ENCODE measurements at places on chromosomes 4 and X.

DNA sequence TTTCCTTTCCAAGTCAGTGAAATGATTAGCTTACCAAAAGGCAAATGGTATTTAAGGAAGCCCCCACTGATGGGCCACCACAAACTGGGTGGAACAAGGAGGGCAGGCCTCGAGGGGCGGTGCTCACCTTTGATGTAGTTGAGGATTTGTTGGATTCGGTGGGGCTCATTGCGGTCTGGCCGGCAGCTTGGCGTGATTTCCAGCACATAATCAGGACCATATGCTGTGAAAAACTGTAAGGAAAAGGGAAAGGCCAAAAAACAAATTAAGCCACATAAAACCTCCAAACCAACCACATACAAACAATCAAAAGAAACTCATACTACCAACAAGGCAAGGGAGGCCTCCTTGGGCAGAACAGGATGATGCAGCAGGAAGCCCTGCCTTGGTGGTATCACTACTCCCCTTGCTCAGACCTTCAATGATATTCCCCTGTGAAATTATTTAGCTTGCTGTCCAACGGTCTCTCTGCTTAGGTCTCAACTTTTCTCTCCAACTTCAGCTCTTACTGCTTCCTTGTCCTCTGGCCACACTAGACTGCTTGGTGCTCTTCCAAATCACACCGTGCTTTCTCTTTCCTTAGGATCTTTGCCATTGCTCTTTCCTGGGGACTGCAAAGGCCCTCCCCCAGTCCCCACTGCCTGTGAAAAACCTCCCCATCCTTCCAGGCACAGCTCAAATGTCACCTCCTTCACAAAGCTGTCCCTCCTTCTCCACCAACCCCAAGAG, 46.1 kb upstream of the CITED1 start:
- DNase-seq = no peak

- DNase-seq = no peak
Measured at GRCh38 chrX:19760345-19760744, 127.1 kb downstream of the SH3KBP1 start.

GRCh38 chr4:141248486-141248885, 27.8 kb downstream of the ZNF330 start:
- no peak for DNase-seq

DNA sequence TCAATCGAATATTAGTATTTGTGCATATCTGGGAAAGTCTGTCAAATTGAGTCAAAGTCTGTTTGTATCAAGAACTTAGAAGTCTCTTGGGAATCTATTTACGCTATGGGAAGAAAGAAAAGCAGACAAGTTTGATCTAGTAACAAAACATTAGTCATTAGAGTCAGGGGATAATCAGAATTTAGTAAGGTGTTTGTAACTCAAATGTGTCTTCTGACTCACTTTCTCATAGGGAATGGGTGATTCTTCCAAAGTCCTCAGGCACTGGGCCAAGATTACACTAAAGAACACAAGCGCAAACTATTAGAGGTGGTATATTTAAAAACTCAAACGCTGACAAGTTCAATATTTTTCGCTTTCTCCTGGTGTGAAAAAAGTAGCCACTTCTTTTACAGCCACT, 926.5 kb downstream of the PDHA2 start:
- no peak for DNase-seq

DNA sequence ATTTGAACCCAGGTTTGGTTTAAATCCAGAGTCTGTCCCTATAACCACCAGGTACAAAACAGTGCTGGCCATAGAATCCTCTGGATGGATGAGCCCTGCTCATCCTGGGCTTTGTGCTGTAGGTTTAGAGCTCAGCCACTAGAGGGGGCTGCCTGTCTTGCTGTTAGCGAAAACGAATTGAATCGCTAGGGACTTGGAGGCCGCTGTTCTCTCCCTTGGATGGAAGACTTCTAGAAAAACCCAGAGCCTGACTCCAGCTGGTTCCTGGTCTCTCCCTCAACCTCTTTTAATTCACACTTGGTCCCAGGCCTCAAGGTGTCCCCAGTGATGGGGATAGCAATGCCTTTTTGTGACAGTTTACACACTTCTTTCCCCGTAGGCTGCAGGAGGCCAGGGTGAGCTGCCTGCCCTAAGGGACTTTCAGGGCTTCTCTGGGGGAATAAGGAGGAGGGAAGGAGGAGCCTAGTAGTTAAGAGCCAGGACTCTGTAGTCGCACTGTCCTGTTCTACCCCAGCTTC, 8.7 kb downstream of the RIPPLY1 start:
- peak; percentile 53 for DNase-seq

DNA sequence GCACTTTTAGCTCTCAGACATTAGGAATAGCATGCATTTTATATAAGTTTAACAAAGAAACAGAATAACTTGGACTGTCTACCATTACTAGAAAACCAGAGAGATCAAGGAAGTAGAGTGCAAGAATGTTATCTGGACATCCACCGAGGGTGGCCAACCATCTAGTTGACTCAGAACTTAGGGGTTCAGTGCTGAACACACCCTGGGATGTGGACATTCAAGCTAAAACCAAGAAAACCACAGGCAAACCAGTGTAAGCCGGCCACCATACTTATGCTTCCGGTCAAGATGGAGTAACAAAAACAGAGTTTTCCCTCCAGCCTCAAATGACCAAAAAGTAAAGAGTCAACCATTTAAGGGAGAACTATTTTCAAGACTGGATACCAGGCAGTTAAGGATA, 181.4 kb upstream of the MXRA5 start:
- no peak for DNase-seq

DNA sequence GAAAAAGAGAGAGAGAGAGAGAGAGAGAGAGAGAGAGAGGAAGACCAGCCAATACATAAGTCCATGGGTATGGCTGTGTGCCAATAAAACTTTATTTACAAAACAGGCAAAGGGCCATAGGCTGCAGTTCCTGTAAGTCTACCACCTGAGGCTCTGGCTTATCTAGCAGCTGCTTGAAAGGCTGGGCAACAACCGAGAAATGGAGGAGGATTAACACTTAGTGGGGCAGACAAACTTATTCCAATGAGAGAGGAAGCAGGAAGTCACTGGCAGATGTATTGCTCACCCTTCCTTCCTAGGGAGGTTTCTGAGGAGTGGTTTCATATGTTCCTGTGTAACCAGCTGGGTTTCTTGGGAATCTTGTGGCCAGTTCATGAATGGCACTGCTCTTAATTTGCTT, 4.7 kb upstream of the GPR143 start:
- DNase-seq = no peak

DNA sequence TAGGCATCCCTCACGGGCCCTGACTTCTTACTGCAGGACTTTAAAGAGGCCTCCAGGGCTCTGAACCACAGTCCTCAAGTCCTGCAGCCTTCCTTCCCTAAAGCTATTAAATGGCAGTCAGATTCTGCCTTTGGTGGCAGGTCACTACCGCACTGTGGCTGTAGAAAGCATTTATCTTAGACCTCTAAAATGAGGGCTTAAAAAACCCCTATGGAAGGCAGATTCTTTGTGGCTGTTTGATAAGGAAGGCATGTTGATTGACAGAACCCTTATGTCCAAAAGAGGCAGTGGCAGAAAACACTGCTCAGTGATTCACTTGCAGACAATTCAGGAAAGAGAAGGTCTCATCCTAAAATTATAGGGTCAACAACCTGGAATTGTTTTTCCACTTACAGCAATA, 79.2 kb downstream of the FBXL5 start:
- no peak for DNase-seq

- no peak for DNase-seq
Measured at GRCh38 chr4:54902271-54902670, 223.1 kb downstream of the KDR start.

DNA sequence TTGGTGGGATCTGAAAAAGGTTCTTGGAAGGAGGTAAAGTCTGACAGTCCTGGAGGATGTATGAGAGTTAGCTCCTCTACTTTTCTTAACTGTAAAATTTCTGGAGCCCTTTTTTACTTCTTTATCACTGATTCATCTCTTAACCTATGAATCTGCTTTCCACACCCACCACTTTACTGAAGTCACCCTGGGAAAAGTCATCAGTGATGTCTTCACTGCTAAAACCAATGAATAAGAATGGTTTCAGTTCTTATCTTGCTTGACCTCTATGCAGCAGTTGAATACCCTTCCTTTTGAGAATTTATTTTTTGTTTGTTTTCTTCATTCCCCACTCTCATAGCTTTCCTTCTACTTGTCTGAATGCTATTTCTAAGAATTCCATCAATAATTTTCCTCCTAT, 80.0 kb downstream of the AREG start:
- peak; percentile 68 for DNase-seq

- no peak for DNase-seq
Measured at GRCh38 chr4:35175894-35176293, 1068.4 kb downstream of the ARAP2 start.

DNA sequence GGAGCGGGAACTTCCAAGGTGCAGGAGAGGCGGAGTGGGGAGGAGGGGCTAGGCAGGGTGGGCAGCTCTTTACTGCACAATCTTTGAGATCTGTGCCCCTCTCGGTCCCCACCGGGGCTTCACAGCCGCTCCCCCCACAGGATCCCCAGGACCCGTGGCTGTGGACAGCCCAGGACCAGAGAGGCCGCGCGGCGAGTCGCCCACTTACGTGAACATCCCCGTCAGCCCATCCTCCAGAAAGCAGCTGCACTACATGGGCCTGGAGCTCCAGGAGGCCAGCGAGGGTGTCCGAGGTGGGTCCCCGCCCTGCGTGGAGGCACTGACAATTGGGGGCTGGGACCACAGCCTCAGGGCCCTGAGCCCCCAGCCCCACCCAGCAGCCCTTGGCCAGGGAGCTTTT, 32.1 kb downstream of the LRPAP1 start:
- DNase-seq = no peak

GRCh38 chr4:89492581-89493071, 185.0 kb upstream of the GPRIN3 start:
- peak; percentile 56 for DNase-seq

DNA sequence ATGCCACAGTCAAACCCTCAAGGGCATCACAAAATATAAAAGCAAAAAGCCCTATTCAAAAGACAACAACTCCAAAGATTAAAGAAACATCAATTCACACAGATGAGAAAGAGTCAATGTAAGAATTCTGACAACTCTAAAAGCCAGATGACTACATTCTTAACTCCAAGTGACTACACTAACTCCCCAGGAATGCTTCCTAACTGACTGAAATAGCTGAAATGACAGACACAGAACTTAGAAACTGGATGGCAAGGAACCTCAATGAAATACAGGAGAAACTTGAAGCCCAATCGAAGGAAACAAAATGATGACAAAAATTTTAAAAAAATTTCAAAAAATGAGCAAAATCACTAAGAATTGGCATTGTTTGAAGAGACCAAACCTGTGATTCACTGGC, 1047.6 kb upstream of the PCDH10 start:
- DNase-seq = no peak

GRCh38 chrX:9824554-9824953, 38.3 kb downstream of the SHROOM2 start:
- DNase-seq = no peak

DNA sequence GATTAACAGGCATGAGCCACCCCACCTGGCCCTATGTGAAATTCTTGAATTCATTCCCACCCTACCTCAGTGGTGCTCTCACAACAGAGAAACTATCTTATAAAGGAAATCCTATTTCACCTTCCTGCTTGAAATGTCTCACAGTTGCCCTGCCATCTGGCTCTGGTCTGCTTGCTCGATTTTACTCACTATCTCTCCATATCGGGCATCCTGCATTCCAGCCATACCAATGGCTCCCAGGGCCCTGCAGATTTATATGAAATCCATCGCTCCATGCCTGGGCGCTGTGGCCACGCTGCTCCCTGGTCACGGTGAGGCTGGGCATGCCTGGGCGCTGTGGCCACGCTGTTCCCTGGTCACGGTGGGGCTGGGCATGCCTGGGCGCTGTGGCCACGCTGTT, 15.8 kb downstream of the SORBS2 start:
- DNase-seq = no peak
